ENCODE measurements at places on chromosomes 7 and 10.
A peak's percentile ranks its signal among the peaks of the same experiment; 100 is the strongest.

DNA sequence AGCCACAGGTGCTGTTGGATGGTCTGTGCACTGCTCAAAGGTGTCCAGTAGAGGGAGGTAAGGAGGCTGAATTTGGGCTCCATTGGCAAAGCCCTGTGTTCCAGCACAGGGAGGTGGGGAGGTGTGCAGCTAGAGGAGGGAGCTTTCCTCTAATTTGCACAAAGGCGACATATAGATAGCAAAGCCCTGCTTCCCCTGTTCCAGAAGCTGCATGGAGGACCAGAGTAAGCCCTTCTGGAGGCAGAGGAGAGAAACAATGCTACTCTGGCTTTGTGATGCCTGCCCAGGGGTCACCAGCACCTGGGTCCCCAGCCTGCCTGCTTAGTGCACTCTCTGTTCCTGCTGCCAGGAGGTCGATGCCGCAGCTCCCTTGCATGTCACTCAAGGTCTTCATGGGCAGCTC lies 3.4 kb upstream of the ARHGAP22 start:
- DNase-seq: peak; percentile 43

GRCh38 chr10:132940791-132941465 lies 1.4 kb downstream of the CFAP46 start:
- DNase-seq: no peak

GRCh38 chr10:33370434-33370930 lies 36.0 kb upstream of the NRP1 start:
- no peak for DNase-seq

DNA sequence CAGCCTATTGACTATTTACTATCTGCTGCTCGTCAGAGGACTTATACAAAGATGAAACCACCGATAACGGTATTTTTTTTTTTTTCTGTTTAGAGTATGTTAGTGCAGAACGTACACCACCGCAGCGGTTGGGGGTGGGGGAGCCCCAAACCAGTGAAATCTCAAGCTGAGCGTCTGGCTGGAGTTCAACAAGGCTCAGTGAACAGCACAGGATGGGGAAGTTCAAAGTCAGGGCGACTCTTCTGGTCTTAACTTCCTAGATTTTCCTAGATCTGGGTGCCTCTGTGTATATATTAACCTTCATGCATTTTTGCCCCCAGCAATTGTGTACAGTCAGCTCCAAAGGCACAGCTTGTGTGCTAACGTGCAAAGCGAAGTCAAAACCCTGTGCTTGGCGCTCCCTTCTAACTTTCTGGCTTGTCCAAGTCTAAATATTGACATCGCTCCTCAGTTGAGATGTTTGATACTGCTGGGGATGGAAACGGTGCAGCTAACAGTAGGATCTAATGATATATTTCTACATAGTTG lies 1.1 kb downstream of the RHOBTB1 start:
- no peak for DNase-seq

DNA sequence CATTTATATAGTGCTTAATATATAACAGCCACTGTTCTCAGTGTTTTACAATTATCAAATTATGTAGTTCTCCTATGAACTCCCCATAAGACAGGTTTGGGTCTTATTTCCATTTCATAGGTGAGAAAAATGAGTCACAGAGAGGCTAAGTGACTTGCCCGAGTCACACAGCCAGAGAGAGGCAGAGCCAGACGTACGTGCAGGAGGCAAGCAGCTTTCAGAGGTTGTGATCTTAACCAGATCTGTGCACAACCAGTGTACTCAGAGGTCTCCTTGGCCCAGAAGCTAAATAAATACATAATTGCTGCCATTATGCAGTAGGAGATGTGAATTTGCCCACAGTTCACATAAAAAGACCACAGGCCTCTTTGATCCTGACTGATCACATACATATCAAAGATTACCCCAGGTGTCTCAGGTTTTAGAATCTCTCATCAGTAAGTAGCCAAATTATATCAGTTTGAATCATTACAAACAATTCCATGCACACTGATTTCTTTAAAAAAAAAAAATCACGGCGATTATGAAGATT lies 304.7 kb upstream of the AOAH start:
- no peak for DNase-seq
